ENCODE measurements at places on chromosomes 6 and 20.

DNA sequence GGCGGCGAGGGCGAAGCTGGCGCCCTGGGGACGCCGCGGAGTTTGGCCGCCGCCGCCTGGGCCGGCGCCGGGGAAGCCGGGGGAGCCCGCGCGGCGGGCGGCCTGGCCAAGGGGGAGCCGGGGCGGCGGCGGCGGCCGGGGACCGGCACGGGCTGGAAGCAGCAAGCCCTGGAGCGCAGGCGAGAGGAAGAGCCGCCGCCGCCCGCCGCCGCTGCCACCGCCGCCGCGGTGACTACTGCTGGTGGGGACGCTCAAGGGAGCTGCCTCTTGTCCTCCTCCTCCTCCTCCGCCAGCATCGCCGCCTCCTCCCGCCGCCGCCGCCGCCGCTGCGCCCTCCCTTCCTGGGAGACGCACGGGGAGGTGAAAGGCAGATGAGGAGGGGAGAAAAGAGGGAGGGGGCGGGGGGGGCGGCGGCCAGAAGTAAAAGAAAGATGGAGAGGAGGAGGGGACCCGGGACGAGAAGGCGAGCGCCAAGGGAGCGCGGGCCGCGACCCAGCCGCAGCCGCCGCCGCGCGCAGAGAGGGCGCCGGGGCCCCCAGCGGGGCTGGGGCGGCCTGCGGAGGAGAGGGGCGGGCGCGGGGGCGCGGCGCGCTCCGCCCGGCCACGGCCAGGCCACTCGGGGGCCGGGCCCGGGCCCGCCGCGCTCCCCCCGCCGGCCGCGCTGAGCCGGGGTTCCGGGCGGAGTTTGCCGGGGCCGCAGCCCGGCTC lies 846 bp downstream of the PDE10A start:
- DNase-seq = peak; percentile 33

- DNase-seq = no peak
These were observed 223.1 kb upstream of the PRDM1 start for GRCh38 chr6:105862936-105863607.

- DNase-seq = no peak
These were observed 85.6 kb upstream of the PTPRK start for GRCh38 chr6:128605961-128606360.

DNA sequence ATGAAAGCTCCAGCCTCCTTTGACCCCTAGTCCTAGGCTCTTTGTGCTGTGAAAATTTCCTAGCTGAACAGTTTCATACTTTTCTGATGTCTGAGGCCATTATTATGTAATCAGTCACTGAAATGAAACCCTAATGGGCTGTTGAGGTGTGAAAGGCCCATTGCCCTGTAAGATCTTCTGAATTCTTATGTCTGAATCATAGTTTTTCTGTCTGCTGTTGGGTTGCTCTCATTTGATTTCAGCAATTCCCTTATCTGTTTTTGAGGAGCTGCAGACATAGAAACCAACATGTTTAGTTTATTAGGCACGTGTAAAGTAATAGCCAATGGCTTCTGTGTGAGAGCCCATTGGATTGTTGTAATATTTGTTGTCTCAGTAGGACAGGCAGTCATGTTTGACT lies 118.1 kb downstream of the EYA4 start:
- DNase-seq = no peak

DNA sequence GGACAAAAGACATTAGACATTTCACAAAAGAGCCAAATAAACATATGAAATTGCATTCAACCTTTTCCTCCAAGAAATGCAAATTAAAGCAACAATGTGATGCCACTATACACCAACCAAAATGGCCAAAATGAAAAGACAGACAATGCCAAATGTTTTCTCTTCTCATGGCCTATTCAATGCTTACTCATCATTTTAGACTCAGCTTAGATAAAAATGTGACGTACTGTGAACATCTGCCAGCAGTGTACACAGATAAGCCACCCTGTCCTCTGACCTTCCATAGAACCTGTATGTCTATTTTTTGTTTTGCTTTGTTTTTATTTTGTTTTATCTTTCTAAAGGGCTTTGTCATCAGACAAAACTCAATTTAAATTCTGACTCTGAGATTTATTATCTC lies 385.2 kb downstream of the FRK start:
- DNase-seq = no peak

GRCh38 chr6:159064477-159064876 lies 19.7 kb upstream of the TAGAP start:
- DNase-seq = no peak

GRCh38 chr20:33840160-33840559 lies 29.0 kb downstream of the CHMP4B start:
- no peak for DNase-seq

DNA sequence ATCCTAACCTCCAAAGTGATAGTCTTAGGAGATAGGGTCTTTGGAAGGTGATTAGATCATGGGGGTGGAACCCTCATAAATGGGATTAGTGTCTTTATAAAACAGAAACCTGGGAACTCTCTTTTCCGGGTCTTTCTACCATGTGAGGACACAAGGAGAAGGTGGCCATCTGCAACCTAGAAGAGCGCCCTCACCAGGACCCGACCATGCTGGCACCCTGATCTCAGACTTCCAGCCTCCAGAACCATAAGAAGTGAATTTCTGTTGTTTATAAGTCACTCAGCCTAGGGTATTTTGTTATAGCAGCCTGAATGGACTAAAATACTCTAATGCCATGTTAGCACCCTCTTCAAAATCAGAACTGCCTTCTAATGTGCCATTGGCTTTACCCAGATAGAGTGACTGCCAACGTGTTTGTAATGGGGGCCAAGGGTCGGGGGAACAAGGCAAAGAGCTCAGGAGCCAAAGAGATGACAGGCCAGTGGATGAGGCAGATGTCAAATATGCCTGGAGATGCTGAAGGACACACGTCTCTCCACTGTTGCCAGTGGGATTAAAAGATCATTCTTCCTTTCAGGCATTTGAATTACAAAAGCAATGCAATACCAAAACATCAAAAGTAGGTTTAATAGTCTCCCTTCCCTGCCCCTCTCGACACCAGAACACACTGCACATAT lies 21.0 kb downstream of the TUBB2B start:
- no peak for DNase-seq

DNA sequence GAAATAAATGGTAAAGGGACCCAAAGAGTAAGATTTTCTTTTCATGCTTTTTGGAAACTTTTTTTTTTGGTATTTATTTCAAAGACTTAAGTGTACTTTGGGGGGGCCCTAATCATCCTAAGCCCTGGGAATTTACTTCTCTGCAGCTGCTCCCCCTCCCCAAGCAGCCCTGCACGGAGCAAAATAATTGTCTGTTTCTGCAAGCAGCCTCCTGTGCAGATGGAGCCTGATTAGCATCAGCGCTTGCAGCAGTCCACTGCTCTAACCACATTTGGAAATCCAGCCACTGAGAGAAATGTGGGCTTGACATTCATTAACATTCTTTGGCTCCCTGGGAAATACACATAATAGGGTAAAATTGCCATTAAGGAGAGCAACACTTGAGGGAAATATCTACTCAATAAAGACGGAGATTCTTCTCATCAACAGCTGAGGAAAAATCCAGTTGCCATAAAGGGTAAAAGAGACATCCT lies 309.2 kb upstream of the MAP3K7 start:
- peak; percentile 47 for DNase-seq

- DNase-seq = no peak
These were observed 105.1 kb upstream of the GPR6 start for GRCh38 chr6:109872968-109873545.

- DNase-seq = no peak
These were observed 22.9 kb downstream of the TOX2 start for GRCh38 chr20:43937591-43937990.

GRCh38 chr6:53854843-53855567 lies 60.2 kb downstream of the LRRC1 start:
- DNase-seq = no peak

DNA sequence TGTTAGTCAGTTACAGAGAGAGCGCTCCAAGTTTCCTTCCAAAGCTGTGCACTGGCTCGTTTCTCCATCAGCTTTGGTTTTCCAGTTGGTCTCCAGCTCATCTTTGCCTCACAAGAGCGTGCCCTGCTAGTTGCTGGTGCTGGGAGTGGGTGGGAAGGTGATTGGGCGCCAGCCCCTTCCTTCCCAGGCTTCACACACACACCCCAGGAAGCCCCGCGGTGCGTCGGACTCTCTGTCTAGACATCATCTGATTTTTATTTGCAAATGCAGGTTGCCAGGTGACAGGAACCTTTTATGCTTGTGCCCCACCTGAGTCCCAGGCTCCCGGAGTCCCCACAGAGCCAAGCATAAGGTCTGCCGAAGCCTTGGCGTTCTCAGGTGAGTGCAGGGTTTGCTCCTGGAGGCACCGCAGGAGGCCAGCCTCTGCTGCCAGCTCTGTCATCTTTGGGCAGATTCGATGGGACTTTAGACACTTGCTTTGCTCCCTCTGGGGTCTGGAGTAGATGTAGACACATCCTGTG lies 7.1 kb downstream of the IRF4 start:
- no peak for DNase-seq

DNA sequence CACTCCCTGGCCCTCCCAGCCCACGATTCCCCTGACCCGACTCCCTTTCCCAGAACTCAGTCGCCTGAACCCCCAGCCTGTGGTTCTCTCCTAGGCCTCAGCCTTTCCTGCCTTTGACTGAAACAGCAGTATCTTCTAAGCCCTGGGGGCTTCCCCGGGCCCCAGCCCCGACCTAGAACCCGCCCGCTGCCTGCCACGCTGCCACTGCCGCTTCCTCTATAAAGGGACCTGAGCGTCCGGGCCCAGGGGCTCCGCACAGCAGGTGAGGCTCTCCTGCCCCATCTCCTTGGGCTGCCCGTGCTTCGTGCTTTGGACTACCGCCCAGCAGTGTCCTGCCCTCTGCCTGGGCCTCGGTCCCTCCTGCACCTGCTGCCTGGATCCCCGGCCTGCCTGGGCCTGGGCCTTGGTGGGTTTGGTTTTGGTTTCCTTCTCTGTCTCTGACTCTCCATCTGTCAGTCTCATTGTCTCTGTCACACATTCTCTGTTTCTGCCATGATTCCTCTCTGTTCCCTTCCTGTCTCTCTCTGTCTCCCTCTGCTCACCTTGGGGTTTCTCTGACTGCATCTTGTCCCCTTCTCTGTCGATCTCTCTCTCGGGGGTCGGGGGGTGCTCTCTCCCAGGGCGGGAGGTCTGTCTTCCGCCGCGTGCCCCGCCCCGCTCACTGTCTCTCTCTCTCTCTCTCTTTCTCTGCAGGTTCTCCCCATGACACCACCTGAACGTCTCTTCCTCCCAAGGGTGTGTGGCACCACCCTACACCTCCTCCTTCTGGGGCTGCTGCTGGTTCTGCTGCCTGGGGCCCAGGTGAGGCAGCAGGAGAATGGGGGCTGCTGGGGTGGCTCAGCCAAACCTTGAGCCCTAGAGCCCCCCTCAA lies at the start of gene LTA:
Gene LTA, plus strand, starts transcription at position 249 of the 871 bp plus-strand sequence. Its CDS starts 454 bp downstream, at position 703.
- no peak for DNase-seq

DNA sequence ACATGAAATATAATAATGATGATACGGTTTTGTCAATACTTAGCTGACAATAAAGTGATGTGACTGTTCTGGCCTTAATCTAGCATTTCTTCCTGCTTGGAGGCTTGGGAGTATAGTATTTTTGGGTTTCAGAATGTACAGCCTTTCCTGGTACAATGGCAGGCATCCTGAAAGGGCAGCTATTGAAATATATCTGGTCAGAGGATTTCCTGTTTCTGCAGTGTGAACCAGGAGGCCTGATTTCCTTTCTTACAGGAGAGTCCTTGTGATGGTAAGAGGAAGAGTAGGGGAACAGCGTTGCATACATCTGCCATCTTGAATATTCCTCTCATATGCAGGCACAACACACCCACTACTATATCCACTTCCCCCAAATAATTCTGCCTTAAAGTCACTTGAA lies 93.7 kb downstream of the MYO6 start:
- DNase-seq = no peak

- no peak for DNase-seq
These were observed 524 bp upstream of the NOL4L start for GRCh38 chr20:32585586-32586127.

- DNase-seq = no peak
These were observed 34.9 kb upstream of the HECA start for GRCh38 chr6:139099984-139100383.

DNA sequence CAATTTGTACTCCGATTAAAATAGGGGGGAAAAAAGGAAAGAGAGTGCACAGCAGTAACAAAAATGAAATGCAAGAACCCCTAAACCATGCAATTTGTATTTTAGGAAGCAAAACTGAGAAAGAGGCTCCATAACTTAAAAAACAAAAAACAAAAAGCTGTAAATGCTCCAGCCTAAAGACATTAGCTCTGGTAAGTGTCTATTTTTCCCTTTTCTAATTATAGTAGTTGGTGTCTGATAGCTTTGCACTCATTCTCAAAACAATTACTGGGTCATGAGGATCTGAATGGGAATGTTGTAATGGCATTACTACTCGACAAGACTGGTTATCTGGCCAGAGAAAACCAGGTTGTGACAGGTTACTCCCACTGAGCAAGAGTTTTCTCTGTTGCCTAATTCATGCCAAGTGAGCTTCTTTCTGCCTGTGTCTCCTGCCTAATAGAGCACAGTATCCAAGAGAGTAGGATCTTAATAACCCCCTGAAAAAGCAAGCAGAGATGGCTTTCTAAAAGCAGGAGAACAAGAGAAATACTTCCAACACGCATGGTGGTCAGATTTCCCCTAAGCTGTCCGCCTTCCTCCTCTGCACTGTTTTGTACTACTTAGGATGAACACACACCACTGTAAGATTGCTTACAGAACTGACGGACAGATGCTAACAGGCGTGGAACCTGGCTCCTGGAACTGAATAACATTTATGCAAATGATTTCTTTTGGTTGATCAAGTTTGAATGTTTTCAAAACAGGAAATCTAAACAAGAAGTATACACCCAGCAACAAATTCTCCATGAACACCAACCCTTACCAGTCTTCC lies 86.4 kb downstream of the FKBP5 start:
- DNase-seq = no peak

- DNase-seq = peak; percentile 70
These were observed at the start of gene TSHZ2 for GRCh38 chr20:52972190-52972937. Gene TSHZ2, plus strand, starts transcription at chr20:52972358. Its CDS starts 936 bp downstream, at chr20:52973294.

DNA sequence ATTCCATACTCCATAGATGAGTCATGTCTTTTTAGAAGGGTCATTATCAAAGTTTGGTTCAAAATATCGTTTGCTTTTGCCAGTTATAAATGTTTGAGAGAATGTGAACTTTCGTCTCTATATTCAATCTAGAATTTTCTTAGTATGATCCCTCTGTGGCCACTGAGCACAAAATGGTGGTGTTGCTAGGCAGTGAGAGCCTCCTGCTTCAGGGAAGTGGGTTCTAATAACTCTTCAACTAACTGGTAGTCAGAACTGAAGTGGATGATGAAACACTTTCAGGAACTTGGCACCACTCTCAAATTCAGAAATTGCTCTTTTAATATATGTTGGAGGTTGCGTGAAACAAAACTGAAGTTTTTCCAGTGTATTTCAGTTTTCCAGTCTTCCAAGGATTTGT lies 125.0 kb upstream of the DOK5 start:
- no peak for DNase-seq

GRCh38 chr6:52877168-52877567 lies 32.3 kb downstream of the GSTA3 start:
- DNase-seq = no peak

- no peak for DNase-seq
These were observed 30.3 kb upstream of the TMEM217 start for GRCh38 chr6:37288247-37288646.

DNA sequence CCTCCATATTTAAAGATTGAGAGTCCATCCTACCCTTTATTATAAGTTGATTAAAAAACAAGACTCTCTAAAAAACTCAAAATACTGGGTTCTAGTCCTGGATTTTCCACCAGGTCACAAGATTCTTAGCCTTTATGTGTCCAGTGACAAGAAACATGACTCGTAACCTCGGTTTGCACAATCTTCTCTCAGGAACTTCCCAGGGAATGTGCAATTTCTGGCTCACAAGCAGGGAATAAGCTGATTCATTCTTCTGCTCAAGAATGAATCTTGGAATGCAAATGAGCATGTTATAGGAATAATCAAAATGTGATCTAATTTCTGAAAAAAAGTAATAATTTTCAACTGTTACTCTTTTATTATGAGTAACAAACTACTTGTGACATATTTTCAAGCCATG lies 45.1 kb downstream of the OGFRL1 start:
- no peak for DNase-seq
